ENCODE measurements at places on chromosomes 13 and 19.

DNA sequence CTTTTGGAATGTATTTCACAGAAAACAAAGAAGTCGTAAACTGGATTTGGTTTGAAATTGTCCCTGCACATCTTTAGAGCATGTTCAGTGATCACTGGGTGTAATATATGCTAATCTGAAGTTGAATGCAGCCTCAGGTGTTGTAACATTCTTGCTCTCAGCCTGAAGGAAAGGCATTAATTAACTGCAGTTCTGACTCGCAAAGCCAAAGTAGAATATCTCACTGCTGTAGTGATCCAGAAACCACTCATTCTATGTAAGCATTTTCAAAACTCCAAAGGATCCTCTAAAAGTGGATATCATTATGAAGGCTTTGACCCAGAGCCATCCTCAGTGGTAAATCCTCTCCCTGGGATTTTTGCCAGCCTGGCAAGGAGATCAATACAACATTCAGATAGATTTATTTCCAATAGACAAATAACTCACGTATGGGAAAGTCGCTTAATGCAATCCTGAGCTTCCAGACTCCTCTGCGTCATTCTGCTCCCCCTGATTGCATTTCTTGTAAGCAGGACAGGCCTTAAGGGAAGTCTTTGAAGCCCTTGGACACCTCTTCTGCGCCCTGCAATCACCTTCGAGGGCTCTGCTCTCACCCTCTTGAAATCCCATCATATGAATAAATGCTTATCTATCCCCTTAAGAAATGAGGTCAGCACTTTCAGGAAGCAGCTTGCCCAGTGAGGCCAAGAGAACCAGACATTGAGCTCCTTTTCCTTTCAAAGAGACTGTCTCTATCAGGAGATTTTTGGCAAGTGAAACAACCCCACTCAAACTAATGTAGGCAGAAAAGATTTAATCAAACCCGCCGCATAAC, 301.7 kb upstream of the NBEA start:
- DNase-seq, result no peak

DNA sequence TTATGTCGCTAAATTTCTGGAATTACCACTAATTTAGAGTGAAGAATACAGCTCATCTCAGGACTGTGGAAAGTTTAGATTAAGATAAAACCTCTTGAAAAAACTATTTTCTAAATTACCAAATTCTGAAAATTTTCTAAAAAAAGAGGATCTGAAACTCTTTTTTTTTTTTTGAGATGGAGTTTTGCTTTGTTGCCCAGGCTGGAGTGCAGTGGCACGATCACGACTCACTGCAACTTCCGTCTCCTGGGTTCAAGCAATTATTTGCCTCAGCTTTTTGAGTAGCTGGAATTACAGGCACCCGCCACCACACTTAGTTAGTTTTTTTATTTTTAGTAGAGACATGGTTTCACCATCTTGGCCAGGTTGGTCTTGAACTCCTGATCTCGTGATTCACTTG, 16.6 kb upstream of the ZNF253 start:
- no peak for DNase-seq

GRCh38 chr13:111161601-111162600, 46.8 kb downstream of the ARHGEF7 start:
- no peak for DNase-seq

DNA sequence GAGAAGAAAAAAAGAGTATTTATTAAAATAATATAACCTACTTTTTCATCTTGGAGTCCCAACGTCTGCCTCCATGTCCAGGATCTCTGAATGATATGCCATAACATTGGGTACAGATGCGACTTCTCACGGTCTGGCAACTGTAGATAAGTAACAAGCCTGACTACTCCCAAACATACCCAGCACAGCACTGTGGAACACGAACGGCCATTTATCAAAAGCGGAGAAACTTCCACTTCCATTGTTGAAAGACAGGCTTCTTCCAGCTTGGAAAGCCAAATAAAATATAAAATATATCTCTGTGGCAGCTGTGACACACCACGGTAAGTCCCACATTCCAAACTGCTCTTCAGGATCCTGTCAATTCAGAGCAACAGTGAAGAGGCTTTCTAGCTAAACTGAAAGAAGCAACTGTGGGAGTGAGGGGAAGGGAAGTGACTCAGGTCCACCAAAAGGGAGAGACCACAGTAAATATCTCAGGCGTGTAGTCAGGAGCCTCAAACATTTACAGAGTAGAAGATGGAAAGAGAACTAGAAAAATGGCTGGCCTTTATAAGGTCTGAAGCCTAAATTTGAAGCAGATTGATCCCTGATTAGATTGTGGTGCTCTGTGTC, 331.7 kb downstream of the LIG4 start:
- DNase-seq, result no peak
